Esophagus mucosa (tissue), 1 donor: ENCODE measurements at places on chromosomes 13 and 19. TPM values are rescaled to one million over a fixed set of nuclear protein-coding genes. Genes with fewer than 3 reads are reported as not detected.

ZNF610 gene
- total RNA-seq = 0.24 TPM

- peak; percentile 2 for ATAC-seq
These were observed 460 bp downstream of the KMT5C start for GRCh38 chr19:55339889-55340783.

DNA sequence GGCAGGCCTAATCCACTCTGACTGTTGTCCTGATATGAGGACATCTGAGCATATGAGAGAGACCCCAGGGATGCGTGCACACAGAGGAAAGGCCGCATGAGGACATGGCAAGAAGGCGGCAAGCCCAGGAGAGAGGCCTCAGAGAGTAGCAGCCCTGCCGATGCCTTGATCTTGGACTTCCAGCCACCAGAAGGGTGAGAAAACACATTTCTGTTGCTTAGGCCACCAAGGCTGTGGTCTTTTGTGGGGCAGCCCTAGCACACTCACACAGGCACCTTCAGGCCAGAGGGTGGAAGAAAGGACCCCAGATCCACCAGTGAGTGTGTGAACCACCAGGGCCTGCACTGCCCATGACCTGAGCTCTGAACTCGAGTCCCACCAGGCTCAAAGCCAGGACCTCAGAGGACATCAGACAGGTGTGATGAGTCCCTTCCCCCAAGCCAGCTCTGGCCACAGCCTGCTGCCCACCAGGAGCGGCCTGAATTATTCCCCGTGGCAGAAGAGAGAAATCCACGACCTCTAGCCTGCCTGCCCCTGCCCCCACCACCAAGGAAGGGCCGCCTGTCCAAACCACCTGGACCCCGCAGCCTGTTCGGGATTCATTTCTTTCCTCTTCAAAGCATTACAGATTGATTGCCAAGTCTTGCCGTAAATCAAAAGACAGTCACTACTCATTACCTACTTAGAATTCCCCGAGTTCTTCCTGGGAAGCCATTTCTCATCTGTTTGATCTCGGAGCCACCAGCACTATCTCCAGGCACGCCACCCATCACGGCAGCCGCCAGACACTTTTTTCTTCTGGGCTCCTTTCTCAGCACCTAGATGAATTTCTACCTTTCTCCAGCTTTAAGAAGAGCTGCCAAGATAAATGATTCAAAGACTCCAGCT lies 72.2 kb downstream of the CEBPG start:
- no peak for ATAC-seq

GRCh38 chr19:892894-893689 lies at the start of the genes MED16 and RNU6-9:
Gene MED16, minus strand, starts transcription at chr19:893187. Its CDS starts 2,056 bp downstream, at chr19:891131.
Gene RNU6-9, plus strand, starts transcription at chr19:893484.
- ATAC-seq = peak; percentile 85

- no peak for ATAC-seq
These were observed 49.9 kb downstream of the ZNF787 start for GRCh38 chr19:56071151-56071550.

GRCh38 chr19:11587302-11587974 lies 9.8 kb upstream of the ZNF627 start:
- peak; percentile 90 for ATAC-seq
